ENCODE measurements at places on chromosomes 16 and 17. TPM values are rescaled to one million over a fixed set of nuclear protein-coding genes. Genes with fewer than 3 reads are reported as not detected.

DNA sequence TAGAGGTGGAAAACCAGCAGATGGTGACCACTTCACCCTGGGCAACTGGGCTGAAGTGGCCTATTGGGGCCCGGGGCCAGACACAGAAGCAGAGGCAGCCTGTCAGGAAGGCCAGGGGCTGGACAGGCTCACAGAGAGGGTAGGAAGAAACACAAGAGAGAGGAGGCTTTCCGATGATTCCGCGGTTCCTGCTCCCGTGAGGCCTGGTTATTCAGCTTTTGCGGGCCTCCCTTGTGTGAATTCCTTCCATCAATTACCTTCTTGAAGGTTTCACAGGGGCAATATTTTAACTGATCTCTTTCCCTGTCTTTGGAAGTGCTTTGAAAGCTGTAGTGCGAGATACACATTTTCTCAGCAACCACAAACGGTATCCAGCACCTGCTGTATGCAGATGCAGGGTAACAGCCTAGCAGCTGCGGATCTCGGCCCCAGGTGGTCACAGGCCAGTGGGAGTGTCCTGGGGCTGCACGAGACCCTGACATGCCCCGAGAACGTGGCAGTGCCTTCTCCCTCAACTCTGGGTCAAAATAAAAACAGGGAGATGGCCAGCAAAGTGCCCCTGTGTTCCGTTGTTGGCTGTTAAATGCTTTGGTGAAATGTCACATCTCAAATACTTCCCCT is 11.6 kb upstream of the CMIP start:
- DNase-seq = no peak

DNA sequence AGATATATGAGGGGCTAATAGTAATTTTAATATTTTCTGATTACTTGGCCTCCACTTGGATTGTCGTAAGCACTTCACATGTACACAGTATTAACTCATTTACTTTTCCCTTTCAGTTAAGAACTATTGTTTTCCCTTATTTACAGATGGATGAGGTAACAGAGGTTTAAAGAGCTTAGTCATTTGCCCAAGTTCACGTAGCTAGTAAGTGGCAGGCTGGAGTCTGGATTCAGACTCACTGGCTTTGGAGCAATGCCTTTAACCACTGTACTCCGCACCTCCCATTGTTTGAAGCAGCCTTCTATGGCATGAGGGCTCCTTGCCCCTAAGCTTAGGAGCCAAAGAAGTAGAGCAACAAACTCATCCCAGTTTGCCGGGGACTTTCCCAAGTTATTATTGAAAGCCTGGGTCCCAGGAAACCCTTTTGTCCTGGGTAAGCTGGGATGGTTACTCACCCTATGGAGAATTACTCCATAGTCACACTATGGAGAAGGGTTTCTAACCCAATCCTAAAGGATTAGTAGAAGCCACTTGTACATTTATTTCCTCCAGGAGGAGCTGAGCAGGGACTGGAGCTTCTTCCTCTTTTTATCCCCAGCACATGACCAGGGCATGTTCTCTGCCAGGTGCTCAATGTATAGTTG is 12.3 kb downstream of the FOXL1 start:
- no peak for DNase-seq

DNA sequence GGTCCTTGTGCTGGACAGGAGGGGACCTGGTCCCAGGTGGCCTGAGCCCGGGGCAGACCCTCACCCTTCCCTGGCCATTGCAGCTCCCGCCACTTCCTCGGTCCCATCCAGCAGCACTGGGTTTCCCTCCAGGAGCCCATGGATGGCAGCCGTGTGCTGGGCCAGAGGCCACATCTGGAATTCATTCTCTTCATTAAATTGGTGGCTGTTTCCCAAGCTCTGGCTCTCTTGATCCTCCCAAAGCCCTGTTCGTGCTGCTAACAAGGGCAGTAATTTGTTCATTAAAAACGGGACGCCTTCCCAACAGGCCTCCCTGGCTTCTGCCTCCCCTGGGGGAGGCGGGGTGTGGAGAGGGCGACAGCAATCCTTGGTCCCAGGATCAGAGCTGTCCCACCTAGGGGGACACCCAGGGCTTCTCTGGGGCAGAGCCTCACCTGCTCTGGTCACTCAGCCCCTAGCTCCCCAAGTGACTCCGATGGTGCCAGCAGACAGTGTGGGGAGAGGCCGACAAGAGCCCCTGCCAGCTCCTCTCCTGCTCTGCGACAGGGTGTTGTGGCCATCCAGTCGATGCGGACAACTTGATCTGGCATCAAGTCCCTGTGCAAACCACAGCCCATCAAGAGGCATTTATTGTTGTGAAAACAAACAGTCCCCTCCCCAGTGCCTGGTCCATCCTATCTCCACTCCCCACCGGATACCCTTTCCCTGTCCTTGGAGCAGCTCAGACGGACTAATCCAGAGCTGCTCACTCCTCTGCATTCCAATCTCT is 44.0 kb downstream of the SDK2 start:
- DNase-seq = no peak

Gene CMTM2
- not detected for total RNA-seq
